Stimulated activated CD4-positive, alpha-beta T cell treated with anti-CD3 and anti-CD28 coated beads, TNF-alpha, amount 100 ng/mL, for 48 hours (primary cell): ENCODE measurements at places on chromosomes 4 and X.

DNA sequence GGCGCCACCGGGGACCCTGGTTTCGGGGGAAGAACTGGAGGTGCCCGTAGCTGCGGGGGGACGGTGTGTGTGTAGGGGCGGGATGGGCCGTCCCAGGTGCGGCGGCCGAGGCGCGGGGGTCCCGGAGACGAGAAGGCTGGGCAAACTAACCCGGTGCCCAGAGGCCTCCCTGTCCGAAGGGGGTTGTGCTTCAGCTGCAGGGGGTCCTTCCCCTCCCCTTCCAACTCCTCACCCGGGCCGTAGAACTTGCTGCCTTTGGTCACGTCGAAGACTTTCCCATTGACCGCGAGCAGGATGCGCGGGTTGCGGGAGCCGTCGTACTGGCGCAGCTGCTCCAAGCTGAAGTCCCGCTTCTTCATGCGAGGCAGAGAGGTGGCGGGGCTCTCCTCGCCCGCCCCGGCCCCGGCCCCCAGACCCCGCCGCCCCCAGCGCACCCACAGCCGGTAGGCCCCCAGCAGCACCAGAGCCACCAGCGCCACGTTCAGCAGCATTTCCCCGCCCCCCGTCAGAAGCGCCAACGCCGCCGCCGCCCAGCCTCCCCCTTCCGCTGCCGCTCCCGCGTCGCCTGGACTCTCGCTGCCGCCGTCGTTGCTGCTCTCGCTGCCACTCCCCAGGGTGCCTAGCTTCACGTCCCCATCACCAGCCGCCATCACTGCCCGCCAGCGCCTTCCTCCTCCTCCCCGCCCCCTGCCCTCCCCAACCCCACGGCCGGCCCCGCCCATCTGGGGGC is at the start of gene PGRMC2:
Gene PGRMC2, minus strand, starts transcription at position 673 of the 730 bp plus-strand sequence. Its CDS starts 23 bp downstream, at position 650.
- DNase-seq, result no peak

DNA sequence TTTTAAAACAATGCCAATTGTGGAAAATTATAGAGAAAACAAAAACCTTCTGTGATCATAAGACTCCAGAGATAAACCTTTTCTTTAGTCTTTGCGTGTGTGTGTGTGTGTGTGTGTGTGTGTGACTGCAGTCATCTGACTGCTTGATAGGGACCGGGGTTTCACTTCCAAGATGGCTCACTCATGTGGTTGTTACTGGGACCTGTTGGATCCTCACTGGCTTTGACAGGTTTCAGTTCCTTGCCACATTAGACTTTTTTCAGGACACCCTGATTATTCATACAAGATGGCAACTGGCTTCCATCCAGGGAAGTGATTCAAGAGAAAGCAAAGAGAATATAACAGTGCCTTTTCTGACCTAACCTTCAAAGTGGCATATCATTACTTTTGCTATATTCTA is 21.9 kb upstream of the MAD2L1 start:
- no peak for DNase-seq

- no peak for DNase-seq
Observed at GRCh38 chrX:86805241-86805640, 657.0 kb downstream of the DACH2 start.

DNA sequence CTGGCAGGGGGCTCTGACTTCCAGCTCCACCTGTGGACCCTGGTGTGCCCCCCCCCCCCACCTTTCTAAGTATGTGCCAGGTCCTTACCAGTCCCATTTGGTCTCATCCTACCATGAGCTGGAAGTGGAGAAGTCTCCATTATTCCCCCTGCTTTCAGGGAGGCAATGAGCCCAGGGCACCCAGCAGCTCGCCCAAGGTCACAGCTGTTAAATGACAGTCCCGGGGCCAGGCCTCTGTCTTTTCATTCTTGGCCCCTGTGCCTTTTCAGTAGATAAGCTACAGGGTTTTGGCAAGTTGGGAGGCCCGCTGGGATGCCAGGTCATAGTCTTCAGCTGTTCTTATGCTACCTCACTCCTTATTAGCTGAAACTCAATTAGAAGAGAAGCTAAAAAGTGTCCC is 249.1 kb downstream of the EVC2 start:
- no peak for DNase-seq

- no peak for DNase-seq
Observed at GRCh38 chr4:119763386-119763785, 134.8 kb upstream of the PDE5A start.

GRCh38 chr4:101643186-101643837 is 147.2 kb upstream of the BANK1 start:
- no peak for DNase-seq

DNA sequence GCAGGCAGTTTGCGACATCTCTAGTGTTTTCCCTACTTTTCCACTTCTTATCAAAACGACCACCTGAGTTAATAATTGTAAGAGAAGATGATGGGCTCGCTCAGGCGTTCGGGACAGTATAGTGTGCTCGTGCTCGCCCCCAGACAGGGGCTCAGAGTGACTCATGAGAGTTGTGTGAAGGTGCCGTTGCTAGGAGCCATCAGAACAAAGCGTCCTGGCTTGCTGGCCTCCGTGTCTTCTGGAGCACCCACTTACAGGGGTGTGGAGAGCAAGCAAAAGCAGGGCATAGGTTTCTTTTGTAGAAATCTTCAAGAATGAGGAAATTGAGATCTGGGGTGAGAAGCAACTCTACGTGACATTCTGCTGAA is 73.0 kb upstream of the ADGRG2 start:
- DNase-seq, result no peak

GRCh38 chrX:141732031-141732430 is 33.5 kb upstream of the SPANXD start:
- DNase-seq, result no peak

- DNase-seq, result no peak
Observed at GRCh38 chr4:94550352-94550751, 98.6 kb downstream of the PDLIM5 start.

GRCh38 chrX:133859860-133860259 is 125.5 kb downstream of the GPC3 start:
- DNase-seq, result no peak

DNA sequence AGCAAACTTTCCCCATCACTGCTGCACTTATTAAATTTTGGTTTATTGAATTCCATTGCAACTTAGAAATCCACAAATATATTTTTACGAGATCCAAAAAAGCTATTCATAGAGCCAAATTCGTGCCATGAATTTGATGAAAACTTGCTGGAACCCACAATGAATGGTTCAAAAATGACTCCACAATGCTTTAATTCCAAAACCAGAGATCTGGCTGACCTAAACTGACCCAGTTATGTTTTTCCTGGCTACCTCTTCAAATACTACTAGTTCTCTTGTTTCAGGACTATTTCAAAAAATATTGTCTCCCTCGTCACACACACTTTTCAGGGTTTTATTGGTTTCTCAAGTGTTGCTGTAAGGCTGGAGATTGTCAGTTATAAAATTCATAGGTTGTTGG is 474.8 kb downstream of the PDGFC start:
- no peak for DNase-seq

- no peak for DNase-seq
Observed at GRCh38 chr4:117084866-117085701, at the start of gene TRAM1L1. TRAM1L1 (minus strand) TSS chr4:117085576; CDS start chr4:117085393, 183 bp downstream.

DNA sequence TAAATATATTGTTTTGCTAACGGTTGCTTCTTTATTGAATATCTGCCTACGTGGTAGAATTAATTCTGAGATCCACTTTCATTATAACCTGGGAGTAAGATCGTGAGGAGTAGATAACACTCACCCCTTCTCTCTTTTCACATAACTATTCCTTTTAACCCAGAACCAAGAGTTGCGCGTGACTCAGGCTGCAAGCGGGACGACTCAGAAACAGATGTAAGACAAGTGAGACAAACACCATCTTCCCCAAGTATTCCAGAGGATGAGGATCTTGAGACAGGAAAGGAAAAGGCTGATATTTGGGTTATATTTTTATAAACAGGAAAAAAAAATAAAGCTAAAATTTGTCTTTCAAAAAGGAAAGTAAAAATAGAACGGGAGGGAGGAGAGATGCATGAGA is 318.8 kb upstream of the NOCT start:
- no peak for DNase-seq

DNA sequence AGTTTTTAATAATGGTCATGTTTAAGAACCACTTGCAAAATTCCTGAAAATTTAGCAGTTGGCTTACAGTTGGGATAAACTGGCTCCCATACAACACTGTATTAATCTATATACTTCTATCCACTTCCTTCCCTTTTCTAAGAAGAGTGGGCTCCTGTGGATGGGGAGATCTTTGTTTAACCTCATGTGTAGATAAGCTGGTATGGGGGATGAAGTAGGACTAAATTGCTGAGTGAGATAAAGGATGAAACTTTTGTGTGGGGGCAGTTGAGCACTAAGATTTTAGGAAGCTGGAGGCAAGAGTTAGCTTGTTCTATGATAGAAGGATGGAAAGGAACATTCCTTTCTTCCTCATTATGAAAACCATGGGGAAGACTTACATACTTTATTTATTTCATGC is 54.6 kb upstream of the ATP8A1 start:
- no peak for DNase-seq

GRCh38 chr4:87057835-87058355 is 123.1 kb downstream of the AFF1 start:
- no peak for DNase-seq

- no peak for DNase-seq
Observed at GRCh38 chr4:2789793-2790582, 2.9 kb upstream of the SH3BP2 start.
